ENCODE measurements at places on chromosomes 6 and 20.

- DNase-seq = peak; percentile 91
Observed at GRCh38 chr6:42043787-42044475, 6.4 kb upstream of the TAF8 start.

DNA sequence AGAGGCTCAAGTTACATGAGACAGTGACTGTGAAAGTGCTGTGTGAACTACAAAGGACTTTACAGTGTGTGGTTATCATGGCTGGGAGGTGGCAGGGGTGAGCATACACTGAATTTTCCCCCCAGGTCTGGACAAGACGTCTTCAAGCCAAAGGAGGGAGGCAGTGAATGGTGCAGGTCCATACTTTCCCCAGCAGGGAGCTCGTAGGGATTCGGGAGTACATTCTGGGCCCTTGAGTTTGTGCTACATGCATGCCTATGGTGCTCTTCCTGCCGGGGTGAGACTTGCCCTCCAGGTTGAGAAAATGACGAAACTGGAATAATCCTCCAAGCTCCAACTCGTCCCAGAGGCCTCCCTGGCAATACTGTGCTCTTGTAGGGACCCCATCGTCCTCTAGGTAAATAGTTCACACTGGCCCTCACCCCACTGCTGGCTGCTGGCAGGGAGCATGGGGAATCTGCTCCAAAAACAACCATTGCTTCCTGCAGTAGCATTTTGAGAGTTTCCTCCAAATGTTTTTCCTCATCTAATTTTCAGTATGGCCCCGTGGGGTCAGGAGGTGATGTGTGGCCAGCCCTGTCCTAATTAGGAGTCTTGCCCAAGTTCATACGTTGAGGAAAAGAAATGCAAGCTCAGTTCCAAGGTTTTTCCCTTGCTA is 57.6 kb downstream of the ZNF831 start:
- no peak for DNase-seq

DNA sequence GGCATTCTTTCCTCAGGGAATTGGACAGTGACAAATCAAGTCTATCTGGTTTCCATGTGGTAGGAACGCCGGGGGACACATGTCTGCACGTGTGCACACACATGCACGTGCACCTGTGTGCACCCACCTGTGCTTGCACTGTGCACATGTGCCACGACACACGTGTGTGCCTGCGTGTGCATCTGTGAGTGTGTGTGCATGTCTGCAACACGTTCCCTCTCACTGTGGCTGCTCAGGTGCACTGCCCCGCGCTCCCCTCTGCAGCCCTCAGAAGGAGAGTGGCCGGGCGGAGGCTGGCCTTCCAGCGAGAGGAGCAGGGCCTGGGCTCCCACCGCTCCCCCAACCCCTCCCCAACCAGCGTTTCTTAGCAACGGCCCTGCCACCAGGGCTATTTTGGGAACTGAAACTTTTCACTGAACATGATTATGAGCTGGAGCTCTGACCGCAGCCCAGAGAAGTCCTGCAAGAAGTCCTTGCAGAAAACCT is 147.8 kb downstream of the PHACTR3 start:
- DNase-seq = no peak

DNA sequence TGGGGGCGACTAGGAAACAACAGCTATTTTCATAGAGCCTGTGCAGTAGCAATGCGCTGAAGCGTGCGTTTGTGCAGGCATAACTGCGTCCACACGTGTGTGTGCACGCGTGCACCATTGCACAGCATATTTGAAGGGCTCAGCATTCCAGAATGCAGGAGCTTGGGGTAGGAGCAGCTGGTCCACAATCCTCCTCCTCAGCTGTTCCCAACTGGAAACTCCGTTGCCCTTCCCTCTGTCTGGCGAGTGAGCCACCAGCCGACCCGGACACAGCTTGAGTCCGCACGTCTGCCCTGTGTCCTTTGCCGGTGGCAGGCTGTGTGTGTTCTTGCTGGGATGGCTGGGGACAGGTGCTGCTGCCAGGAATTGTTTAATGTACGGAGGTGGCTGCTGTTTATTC is 110.2 kb downstream of the SASH1 start:
- no peak for DNase-seq

GRCh38 chr6:149683256-149683859 is 34.5 kb downstream of the LATS1 start:
- no peak for DNase-seq

All from stimulated activated CD8-positive, alpha-beta memory T cell treated with anti-CD3 and anti-CD28 coated beads, Interleukin-4, amount 100 ng/mL, for 1 hour (primary cell).